Activated naive CD8-positive, alpha-beta T cell treated with anti-CD3 and anti-CD28 coated beads for 36 hours (primary cell): ENCODE measurements at places on chromosomes 12 and 14. TPM values are rescaled to one million over a fixed set of nuclear protein-coding genes. Genes with fewer than 3 reads are reported as not detected.

DNA sequence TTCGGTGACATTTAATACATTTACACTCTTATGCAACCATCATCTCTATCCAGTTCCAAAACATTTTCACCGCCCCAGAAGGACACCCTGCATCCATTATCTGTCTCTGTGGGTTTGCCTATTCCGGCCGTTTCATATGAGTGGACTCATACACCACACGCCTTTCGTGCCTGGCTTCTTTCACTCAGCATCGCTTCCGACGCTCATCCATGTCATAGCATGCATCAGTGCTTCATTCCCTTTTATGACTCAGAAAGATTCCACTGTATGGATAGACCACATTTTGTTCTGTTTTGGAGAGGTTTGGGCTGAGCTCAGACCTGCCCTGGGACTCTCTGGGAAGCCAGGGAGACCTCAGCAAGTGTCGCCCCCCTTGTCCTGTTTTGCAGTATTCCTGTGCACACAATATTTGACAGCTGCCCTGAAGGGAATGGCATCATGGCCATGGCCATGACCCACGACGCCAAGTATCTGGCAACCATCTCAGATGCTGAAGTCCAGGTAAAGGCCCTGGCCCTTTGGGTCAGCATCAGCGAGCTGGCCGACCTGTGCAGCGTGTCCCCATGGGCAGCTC, 23.8 kb downstream of the CFAP251 start:
- DNase-seq, result no peak

STXBP6 gene
- not detected for total RNA-seq

COX14 gene
- 49.2 TPM for total RNA-seq

GRCh38 chr14:93086441-93087055, 29.2 kb downstream of the ITPK1 start:
- peak; percentile 41 for DNase-seq

DNA sequence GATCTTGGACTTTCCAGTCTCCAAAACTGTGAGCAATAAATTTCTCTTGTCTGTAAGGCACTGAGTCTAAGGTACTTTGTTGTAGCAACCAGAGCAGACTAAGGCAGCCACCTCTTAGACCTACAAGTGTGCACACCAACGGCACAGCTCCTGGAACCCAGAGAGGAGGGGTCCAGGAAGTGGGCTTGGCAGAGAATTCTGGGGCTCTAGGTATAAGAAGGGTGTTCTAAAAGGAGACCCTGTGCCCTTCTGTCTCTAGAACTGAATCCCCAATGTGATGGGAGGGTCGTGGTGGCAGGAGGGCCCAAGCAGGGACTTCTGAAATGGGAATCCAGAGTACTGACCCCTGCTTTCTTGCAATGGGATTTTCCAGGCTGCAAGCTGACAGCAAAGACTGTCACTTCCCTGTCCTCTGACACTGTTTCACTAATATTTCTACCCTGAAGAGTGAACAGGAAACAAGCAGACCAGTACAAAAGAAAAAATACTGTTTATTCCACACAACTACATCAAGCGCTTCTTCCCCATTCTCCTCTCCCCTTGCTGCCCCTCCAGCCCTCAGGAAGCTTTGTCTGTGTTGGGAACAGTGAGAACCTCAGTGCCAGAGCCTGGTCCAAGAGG, 13.6 kb upstream of the TFCP2 start:
- no peak for DNase-seq

GRCh38 chr14:53955671-53956426, 776 bp downstream of the BMP4 start:
- DNase-seq, result no peak

DNA sequence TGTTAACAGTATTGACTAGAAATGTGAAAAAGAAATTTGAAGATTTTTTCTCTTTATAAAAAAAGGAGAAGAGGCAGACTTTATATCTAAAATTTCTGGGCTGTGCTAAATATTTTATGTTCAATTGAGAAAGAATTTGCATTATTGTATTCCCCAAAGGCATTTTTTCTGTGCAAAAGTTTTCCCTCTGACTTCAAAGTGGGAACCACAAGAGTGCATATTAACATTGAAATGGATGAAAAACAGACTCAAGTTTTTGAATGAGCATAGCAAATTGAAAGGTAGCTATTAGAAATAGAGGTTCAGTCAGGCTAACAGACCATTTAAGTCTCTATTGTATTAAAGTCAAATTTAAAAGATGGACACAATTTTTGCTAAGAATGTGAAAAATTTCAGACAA, 95.2 kb downstream of the RASSF9 start:
- DNase-seq, result no peak

DNA sequence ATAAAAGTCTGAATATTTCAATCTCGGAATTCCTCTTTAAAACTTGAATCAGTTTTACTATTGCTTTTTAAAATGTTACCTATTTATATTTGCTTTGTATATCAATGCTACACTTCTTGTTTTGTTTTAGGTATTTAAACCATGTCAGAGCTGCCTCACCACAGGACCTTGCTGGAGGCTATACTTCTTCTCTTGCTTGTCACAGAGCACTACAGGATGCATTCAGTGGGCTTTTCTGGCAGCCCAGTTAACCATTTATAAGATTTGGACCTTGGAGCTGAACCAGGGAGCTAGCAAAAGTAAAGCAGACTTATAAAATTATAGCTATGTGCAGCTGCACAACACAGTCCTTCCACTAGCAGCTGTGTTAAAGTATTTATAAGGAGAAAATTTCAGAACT, 12.8 kb downstream of the TRMT5 start:
- DNase-seq, result no peak

C14orf39 gene
- total RNA-seq, result not detected

DNA sequence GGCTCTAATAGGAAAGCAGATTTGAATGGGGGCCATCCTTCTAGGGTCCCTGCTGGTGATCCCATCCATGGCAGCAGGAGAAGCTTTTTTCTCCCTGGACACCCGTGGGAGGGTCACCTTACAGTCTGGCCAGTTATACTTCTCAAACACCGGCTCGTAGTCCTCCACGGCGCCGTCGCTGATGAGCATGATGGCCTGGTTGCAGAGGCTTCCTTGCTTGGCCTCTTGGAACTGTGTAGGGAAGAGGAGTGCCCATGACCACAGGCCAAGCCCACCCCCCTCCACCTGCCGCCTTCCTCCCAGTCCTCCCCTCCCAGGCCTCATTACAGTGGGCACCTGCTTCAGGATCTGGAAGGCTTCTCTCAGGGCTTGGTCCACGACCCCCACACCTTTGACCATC, 33.8 kb downstream of the CACNA2D4 start:
- no peak for DNase-seq

GRCh38 chr12:121968876-121969275, 50.5 kb downstream of the CFAP251 start:
- DNase-seq, result no peak

GRCh38 chr12:76117067-76117691, 32.7 kb upstream of the NAP1L1 start:
- DNase-seq, result no peak

- no peak for DNase-seq
These were observed 192.9 kb downstream of the C12orf75 start for GRCh38 chr12:105523164-105524057.

TEX52 gene
- total RNA-seq, result not detected

DNA sequence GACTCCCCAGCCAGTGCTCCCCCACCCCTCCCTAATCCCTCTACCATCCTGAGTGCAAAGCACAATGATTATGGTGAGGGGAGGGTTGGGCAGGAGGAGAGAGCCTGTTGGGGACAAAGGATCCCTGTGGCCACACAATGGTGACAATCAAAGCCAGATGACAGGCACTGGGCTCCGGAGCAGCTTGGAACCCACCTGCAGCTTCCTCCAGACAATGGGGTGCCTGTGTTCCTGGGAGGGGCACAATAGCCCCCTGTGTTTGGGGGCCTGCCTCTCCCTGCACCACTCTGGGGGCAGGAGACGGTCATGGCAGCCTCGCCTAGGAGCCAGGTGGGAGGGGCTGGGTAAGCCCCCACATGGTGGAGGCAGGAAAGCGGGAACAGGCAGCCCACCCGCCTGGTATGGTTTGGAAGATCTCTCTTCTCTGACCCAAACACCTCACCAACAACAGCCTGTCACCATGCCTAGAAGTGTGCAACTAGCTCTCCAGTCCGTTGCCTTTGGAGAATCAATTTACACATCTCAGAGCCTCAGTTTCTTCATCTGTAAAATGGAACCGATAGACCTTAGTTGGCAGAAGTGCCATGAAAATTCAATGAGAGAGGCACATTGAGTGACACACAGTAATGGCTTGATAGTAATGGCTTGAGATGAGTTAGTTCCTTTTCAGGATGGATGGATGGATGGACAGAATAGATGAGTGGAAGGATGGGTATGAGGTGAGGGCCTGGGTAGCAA, 53.0 kb downstream of the MVK start:
- DNase-seq, result no peak

DNA sequence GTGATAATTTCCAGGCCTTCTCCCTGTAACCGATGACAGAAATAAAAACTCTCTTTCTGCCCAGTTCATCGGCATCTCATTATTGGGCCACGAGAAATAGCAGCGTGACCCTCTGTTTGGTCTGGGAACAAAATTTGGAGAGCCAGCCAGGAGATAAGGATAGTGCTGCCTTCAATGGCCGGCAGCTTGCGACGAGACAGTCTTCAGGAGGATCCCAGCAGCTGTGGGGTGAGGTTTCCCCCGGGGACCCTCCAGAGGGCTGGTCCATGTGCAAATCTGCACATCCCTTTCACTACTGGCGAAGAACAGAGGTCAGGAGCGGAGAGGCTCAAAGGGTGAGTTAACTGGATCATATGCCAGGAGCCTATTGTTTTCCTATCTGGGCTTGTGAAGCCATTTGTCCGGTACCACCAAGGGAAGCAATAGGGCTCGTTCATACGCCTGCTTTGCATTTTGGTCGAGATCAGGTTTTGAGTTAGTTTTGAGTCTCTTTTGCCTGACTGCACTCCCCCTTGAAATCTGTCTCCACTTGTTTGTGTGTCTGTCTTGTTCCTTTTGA, 4.8 kb downstream of the SLC39A2 start:
- DNase-seq, result no peak

IL26 gene
- total RNA-seq, result 0.21 TPM

DNA sequence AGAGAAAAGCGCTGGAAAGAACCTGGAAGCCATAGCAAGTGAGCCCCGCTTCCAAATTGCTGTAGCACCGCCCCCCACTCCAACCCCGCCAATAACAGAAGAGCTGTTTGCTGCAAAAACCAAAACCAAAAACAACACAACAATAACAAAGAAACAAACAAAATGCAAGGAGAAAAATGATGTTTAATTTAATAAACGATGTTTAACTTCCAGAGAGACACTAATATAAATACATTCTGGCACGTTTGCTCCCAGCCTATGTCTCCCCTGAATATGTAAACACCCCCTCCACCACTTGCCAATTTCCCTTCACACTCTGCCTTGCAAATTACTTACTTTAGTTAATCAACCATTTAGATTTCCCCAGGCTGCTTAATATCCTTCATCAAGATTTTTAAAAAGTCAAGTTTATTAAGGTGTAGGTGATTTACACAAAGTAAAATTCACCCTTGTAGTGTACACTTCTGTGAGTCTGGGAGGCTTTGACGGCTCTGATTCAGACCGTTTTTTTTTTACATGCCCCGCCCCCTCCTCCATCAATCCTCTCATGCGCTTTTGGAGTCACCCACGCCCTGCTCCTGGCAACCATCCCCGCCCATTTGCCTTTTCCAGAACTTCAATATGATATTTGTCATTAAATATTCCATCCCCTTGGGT, 482 bp upstream of the IFI27L2 start:
- DNase-seq, result peak; percentile 33

DNA sequence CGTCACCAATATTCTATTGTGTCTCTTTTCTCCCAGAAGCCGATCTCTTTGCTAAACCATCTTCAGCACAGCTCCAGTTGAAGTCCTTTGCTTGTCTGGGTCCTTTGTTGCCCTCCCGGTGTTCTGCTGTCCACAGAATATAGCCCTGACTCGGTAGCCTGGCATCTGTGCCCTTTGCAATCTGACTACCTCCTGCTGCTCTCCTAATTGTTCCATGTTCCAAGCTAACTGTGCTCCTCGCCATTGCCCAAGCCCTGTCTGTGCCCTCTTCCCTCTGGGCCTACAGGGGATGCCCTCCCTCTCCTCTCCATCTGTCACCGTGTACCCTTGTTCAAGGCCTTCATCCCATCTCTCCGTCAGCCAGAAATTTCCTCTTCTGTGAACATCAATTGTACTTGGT, 306.3 kb downstream of the APAF1 start:
- DNase-seq, result no peak

SOCS4 gene
- total RNA-seq, result 24.9 TPM

DNA sequence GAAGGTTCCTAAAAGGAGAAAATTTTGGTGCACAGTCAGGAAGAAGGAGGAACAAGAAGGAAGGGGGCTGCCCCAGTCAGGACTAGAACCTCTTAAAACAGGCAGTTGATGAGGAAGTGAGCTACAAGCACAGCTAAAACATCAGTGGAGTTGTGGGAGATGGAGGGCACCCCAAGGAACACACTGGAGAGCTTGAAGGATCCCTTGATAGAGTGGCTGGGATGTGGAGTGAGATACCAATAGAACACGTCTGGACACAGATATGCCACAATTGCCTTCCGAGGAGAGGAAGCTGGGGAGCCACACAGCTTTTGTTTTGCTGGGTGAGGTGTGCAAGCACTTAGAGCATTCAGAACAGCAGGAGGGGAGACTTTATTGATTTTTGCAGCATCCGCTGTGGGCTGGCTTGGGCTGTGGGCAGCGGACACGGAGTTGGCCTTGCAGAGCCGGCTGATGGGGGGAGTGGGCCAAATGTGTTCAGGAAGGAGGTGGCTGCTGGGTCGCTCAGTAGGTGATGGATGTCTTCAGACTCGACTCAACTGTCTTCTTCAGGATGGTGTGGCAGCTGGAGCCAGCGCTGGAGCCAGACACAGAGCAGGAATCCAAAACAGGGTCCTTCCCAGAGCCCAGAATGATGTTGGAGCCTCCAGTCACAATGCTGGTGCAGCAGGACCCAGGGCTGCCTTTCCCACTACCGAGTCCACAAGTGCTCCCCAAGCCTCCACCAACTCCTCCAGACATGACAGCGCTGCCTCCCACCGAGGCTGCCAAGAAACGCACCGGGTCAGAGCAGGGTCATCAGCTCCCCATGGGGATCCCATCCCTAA, 4.7 kb upstream of the KRT79 start:
- no peak for DNase-seq

GRCh38 chr14:68637106-68638021, 155.5 kb downstream of the ZFP36L1 start:
- no peak for DNase-seq

ZNF385A gene
- total RNA-seq, result 1.1 TPM

- DNase-seq, result no peak
These were observed 39.4 kb downstream of the IFNG-AS1 start for GRCh38 chr12:68028647-68029046.

GPR135 gene
- total RNA-seq, result 0.60 TPM

FAM181A gene
- not detected for total RNA-seq

GRCh38 chr12:124874988-124875802, 11.5 kb upstream of the SCARB1 start:
- no peak for DNase-seq
